H7 (cell line): ENCODE measurements at places on chromosomes 4 and X. TPM values are rescaled to one million over a fixed set of nuclear protein-coding genes. Genes with fewer than 3 reads are reported as not detected.

DNA sequence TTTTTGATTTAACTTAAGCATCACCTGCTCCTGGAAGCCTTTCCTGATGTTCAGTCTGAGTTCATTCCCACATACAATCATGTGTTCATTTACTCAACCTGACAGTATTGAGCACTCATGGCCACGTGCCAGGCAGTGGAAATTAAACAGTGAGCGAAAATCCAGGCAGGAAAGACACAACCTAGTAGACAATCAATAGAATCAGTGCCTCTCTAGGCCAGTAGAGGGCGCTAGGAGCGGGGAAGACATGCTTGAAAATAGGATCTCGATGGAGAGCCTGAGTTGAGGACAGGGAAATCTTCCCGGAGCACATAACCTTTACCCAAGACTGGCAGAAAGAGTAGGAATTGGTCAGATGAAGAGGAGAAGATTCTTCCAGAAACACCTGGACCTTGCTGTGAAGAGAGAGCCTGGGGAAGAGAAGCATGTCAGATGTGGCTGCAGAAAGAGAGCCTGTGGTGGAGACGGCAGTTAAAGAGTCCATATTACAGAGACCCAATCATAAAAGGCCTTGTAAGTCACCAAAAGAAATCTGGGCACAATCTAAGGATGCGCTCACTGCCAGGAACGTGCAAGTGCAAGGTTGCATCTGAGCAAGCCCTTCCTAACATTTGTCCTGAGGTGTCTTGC is 103.5 kb downstream of the LDB2 start:
- peak; percentile 68 for DNase-seq

DNA sequence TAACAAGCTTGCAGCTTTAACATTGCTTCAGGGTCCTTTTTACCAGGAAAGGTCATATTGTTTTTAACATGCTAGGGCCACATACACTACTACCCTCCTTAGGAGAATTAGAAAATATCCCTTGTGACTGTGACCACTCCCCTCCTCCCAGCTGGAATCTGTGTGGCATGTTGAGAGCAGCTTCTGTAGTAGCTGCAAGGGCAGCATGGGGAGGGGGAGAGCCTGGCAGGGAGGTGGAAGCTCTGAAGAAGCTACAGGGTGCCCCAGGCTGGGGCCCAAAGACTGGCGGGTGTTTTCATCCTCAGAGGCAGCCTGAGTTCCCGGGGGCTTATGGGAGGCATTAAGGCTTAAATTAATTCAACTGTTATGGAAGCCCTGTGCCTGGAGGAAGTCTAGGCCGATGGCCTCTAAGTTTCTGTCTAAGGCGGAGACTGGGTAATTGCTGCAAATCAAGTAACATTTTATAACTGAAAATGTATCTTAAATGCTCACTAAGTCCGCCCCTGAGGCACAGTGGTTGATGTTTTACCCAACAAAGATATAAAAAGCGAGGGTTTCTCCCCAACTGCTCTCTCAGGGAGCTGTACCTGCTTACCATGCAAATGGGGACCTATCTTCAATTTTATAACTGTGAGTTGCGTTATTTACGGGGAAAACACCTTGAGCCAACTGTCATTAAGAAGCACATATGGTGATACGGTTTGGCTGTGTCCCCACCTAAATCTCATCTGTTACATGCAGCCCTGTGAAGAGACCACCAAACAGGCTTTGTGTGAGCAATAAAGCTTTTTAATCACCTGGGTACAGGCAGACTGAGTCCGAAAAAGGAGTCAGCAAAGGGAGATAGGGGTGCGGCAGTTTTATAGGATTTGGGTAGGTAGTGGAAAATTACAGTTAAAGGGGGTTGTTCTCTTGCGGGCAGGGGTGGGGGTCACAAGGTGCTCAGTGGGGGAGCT is 37.4 kb upstream of the STS start:
- peak; percentile 49 for DNase-seq

DNA sequence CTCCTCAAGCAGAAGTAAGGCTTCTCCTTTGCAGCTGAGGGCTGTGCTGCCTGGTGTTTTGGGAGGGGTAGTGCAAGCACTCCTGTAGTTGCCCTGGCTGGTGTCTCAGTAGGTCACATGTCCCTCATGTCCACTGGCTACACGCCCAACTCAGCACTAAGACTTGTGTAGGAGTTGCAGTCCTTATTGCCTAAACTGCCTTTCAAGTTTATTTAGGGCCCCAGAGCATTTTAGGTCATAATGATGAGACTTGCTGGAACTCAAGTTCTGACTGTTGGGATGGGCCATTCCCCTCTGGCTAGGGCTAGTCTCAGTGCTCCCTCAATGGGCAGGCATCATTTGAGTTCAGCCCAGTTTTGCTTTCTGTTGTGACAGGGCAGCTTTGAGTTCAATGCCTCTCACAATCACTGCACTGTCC is 44.1 kb downstream of the PPM1K start:
- no peak for DNase-seq

BCAP31 gene
- 95.0 and 176 TPM in 2 replicates for total RNA-seq

- no peak for DNase-seq
These were observed 27.9 kb downstream of the TSC22D3 start for GRCh38 chrX:107747596-107748161.
